M059J (cell line): ENCODE measurements at places on chromosomes 11 and 22. TPM values are rescaled to one million over a fixed set of nuclear protein-coding genes. Genes with fewer than 3 reads are reported as not detected.

DNA sequence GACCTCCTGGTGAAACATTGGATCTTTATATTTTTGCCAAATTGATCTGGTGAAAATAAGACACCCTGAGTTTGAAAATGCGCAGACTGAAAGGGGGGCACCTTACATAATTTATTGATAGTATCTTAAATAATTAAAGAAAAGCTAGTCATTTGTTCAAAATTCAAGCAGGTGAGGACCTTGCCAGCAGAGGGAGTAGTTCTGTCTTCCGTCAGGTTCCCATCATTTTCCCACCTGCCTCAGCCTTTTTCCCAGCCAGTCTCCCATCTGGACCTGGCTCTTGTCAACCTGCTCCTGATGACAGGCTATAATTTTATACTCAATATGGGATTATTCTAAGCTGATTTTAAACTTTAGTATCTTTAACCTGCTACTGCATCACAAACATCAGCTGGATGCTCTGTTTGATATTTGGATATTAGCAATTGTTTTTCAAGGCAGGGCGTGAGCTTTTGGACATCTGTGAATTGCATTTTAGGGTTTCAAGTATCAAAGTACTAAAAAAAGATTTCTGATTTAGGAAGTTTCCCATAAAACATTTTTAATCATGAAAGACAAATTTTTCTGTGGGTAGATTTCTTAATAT, 132.0 kb downstream of the ELP4 start:
- peak; percentile 55 for DNase-seq

GRCh38 chr22:41876675-41877074, 38.2 kb downstream of the SHISA8 start:
- DNase-seq, result no peak

The OR4A5 gene
- total RNA-seq, result not detected in 2 replicates

DNA sequence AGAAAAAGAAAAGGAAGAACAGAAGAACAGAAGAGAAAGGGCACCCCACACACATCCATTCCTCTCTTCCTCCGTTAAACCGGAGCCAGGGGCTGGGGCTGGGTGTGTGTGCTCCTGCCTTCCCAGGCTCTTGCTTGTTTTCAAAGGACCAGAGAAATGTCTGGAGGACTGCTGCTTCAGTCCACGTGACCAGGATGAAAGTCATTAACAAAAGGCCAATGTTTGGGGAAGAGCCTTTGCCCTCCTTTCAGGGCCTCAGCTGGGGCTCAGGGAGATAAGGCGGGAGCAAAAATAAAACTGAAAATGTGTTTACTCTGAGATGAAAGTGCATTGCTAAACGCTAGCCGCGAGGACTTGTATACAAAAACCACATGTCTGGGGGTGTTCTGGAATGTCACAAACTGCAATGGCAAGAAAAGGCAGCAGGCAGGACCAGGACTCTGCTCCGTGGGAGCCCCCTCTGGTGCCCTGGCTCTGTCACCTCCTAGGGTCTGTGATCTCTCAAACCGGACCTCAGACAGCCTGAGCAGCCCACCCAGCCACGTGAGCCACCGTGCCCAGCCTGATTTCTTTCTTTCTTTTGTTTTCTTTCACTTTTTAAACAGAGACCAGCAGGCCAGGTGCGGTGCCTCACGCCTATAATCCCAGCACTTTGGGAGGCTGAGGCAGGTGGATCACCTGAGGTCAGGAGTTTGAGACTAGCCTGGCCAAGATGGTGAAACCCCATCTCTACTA, 31.6 kb upstream of the MYH9 start:
- peak; percentile 67 for DNase-seq

- no peak for DNase-seq
Observed at GRCh38 chr11:17353821-17354600, 2.4 kb downstream of the NCR3LG1 start.

GRCh38 chr11:10651656-10652361, 41.7 kb downstream of the IRAG1 start:
- peak; percentile 88 for DNase-seq

DNA sequence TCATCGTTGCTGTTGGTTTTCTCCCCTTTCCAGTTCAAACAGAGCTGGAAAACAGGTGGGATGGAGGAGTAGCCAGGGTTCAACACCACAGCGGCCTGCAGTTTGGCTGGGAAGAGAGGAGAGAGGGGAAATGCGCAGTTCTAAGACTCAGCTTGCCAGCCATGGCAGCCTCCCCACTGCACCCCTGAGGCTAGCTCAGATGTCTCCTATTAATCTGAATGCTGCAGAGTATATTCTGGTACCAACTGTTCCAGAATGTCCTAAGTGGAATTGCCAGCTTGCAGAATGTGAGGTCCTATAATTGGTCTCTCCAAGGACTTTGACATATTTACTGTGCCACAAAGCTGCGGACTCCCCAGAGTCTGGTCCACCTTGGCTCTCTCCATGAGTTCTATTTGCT, 32.0 kb downstream of the NEFH start:
- no peak for DNase-seq

The MUC2 gene
- not detected in 2 replicates for total RNA-seq

DNA sequence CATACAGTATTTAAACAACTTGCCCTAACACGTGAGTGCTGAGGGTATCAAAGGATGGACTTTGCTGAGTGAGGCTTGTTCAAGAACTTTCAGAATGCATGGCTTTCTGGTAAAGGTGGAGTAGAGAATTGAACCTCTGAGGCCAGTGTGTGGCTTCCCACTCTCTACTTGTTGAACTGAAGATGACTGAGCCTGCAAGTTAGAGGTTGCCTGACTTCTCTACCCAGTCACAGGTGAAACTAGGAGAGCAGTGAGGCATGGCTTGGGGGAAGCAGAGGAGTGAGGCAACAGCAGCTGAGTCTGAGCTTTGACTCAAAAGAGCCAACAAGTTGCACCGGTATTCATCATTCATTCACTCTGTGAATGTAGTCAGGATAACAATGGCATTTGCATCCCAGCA, 256.4 kb upstream of the SESN3 start:
- DNase-seq, result no peak

- no peak for DNase-seq
Observed at GRCh38 chr22:32776397-32776796, 25.1 kb upstream of the TIMP3 start.

DNA sequence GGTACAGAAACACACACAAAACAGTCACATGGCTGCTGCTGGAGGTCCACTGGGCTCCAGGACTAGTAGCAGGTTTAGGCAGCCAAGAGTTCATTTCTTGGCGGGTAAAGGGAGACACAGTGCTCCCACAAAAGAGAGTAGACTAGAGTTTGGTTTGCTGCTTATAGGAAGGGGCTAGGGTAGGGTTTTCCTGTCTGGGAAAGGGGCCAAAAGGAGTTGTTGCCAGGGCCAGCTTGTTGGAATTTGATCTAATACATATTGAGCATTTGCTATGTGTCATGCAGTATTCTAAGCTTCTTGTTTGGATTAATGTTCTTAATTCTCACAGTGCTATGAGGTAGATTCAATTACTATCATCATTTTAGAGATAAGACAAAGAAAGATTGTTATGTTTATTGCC, 195.1 kb upstream of the PLET1 start:
- peak; percentile 30 for DNase-seq

GRCh38 chr11:126485021-126485792, 129.7 kb downstream of the ST3GAL4 start:
- DNase-seq, result peak; percentile 15

- no peak for DNase-seq
Observed at GRCh38 chr11:108891909-108892511, 227.1 kb downstream of the DDX10 start.

GRCh38 chr11:94974178-94974577, 669 bp downstream of the KDM4D start:
- no peak for DNase-seq

- DNase-seq, result no peak
Observed at GRCh38 chr22:47168441-47168840, 406.0 kb downstream of the TBC1D22A start.

DNA sequence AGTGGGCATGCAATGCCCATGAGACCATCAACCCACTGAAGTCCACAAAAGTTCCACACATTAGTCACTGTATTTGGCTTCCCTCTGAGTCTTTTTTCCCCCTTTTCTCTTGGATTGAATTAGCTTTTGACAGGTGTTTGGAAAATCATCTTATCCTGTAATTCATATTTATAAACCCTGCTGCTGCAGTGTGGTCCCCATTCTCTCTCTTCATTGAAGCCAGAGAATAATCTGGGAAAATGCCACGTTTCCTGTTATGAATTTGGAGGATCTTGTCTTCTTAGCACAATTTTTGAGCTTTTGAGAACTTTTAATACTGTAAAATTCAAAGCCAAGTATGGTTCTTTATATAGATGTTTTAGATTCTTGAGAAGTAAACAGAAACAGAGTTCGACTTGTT, 84.8 kb downstream of the UVRAG start:
- no peak for DNase-seq
